Activated T-cell treated with anti-CD3 and anti-CD28 coated beads for 24 hours (primary cell): ENCODE measurements at places on chromosomes 1 and 21.

DNA sequence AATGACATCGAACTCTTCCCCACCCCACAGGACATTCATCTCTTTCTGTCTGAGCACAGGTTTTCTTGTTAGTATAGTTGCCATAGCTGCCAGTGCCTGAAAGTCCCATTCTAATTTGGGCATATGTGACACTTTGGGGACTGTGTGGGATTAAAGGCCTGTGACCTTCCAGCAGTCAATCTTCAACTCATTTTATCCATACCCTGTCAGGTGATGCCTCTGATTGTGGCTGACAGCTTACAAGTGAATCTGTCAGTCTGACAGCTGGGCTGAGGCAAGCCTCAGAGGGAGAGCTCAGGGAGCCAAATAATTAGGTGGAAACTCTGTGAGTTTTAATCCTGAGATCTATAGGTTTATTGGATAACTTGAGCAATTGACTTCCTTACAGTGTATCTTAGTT, 29.6 kb downstream of the ZCCHC17 start:
- no peak for DNase-seq

- DNase-seq: no peak
These were observed 136.8 kb upstream of the SPAG17 start for GRCh38 chr1:118321840-118322239.

DNA sequence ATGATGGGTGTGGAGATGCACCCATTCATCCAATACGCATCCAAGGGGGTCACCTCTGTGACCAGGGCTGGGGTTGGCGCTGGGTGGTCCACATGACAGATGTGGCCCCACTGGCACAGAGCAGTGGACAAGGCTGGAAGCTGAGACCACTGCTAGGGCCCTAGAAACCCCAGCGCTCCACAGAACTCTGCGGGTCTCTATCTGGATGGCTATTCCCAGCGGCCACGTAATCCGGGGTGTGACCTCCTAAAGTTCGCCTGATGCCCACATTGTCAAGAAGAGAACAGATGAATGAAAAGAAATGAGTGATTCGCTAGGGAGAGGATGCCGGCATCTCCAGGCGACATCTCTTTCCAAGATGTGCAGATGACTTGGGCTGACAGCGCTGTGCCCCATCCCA, 55.2 kb downstream of the PRDM15 start:
- no peak for DNase-seq

DNA sequence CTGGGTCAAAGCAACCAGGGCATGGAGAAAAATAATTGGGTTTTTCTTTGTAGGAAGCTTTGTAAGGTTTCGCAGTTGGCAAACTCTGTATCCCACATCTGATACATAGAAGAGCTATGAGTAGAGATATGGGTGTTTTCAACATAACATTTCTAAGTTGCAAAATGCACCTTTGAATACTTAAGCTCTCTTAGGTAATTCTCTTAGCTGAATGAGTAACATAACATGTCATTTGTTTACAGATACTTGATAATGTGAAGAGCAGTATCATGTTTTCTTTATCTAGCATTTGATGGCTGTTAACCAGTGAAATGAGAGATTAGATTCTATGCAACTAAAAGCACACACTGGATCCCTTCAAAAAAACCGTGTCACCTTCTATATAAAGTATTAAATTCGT, 21.6 kb downstream of the RAVER2 start:
- no peak for DNase-seq

DNA sequence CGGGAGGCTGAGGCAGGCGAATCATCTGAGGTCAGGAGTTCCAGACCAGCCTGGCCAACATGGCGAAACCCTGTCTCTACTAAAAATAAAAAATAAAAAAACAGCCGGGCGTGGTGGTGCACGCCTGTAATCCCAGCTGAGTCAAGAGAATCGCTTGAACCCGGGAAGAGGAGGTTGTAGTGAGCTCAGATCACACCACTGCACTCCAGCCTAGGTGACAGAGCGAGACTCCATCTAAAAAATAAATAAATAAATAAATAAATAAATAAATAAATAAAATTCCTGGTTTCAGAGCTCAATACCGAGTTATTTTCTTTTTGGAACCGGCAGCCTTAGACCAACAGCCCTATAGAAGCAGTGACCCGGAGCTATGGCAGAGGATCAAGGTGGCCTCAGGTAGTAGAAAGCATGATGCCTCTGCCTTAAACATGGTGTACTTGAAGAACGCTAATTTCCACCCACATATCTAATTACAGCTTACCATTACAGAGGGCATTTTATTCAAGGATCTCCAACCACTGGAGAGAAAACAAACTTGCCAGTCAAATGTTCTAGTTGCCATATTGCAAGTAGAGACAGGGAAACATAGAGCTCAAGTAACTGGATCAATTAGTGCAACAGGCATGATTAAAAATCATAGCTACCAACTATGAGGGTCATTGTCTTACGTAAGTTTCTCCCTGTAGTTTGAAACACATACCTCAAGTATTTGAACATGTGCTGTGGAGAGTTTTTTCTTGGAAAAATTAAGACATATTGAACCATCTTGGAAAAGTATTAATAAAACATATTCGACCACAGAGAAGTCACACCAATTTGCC, 2.0 kb upstream of the ENAH start:
- DNase-seq: no peak

GRCh38 chr1:70554341-70554740, 143.3 kb downstream of the CTH start:
- DNase-seq: no peak

DNA sequence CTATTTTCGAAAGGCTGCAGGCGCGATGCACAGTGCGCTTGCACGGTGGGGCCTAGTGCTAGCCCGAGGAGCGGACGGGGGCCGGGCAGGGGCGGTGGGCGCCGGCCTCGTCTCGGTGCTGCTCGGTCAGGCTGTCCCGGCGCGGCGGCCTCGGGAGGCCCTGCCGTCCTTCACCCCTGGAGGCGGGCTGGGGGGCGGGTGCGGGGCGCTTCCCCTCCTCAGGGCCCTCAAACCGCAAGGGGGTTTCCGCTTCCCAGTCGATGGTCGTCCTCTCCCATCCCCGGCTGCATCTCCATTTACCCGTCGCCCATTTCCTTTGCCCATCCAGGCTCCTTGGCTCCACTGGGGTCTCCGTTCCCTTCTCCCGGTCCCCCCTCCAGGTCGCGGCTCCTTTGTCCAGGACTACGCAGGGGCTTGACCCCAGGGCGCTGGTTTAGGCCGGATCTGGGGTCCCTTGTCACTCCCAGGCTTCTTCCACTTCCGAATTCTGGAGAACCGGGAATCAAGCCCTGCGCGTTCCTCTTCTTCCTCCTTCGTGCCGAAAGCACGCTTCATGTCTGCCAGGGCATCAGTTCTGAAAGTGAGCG, 196.3 kb upstream of the LMO4 start:
- DNase-seq: no peak

DNA sequence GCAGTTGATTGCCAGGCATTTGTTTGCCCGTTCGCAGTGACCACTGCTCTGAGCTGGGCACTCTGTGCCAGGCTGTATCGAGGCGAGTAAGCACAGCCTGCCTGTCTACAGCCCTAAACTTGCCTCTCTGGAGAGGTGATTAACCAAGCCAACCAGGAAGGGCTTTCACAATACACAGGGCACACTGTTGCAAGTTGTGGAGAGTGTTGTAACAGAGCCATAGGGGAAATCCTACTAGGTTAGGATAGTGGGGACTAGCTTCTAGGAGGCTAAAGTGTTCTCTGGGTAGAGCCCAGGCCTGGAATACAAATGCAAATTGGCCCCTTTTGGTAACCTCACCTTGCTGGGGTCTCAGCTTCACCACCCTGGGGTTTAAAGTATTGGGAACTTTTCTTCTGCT, 23.8 kb downstream of the PRDM2 start:
- no peak for DNase-seq

GRCh38 chr1:20928146-20928545, 141.0 kb upstream of the HP1BP3 start:
- DNase-seq: no peak

DNA sequence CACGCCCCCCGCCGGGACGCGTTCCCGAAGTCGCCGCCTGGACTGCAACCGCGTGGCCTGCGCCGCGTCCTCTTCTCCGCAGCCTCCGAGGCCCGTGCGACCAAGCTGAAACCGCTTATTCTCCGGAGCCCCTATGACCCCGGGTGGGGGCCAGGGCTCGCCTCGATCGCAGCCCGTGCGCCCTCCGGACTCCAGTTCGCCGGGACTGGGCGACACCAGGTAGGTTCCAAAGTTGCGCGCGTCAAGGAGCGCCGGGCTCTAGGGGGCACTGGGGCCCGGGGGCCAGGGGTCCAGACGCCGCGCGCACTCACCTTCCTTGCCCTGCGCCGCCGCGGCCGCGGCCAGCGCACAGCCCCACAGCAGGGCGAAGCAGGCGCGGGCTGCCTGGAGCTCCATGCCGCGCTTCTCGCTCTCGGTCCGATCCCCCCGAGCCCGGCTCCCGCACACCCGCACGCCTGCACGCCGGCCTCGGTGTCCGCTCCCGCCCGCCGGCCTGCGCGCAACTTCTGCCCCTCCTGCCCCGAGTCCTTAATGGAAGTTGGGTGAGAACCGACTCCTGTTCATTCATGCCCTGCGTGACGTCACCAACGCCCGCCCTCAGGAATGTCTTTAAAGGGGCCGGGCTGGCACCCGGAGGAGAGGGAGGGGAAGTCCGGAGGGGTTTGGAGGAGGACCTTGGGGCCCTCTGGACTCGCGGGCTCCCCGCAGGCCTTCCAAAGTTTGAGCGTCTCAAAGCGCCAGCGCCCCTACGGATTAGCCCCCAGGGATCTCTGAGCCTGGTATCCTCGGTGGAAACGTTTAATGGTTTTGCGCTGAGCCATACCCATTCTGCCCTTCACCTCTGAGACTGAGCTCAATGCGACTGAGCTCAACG, at the start of gene EPHA2:
TSS of gene EPHA2 (minus strand) at position 533 of the 874 bp plus-strand sequence. CDS start at position 396, 137 bp downstream.
- DNase-seq: no peak

- DNase-seq: no peak
These were observed 138.8 kb upstream of the RUNX3 start for GRCh38 chr1:25068829-25069228.

DNA sequence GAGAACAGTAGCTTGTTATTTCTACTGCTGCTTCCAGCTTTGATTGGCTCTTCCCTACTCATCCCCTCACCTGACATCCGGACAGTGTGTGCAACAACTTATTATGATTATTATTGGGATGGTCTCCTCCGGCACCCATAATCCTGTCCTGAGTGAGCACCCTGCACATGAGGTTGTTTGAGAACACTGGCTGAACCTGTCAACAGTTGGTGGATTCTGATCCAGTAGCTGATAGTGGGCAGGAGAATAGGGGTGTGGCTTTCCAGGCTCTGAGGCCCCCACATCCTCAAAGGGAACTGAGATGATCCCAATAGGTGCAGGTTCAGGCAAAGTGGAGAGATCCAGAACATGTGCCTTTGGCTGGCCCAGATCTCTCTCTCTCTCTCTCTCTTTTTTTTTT, 60.5 kb downstream of the RUNX1 start:
- no peak for DNase-seq

DNA sequence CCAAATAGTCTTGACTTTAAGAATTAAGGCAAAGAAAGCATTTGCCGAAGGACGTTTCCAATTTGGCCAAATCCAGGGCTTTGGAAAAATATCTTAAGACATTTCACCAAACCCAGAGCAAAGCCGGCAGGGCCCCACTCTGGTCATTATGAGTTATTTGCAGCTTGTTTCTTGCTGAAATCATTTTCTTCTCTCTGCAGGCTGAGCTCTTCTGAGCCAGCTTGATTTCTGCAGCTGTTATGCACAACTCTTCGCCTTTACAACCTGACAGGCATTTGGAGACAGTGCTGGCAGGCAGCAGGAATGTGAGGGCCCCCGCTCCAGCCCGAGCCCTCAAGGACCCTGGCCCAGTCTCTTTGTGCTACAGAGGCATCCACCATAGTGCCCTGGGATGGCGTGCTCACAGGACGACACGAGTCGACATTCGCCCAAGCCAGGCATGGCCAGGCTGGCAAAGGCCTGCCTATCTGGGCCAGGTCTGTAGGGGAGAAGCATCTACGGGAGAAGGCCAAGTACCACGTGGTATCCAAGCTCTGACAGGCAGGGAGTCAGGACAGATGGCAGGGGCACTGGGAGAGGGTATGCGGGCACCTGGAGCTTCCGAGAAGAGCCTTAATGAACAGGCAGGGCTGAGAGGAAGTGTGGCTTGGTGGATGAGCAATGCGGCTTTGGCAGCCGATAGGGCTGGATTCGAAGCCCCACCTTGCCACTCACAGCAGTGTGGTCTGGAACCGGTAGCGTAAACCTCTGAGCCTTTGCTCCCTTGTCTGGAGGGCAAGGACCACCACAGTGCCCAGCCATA, 32.3 kb downstream of the SYF2 start:
- no peak for DNase-seq

GRCh38 chr21:37710546-37711285, 205.5 kb downstream of the KCNJ6 start:
- no peak for DNase-seq

GRCh38 chr1:242788771-242789170, 264.3 kb upstream of the PLD5 start:
- DNase-seq: no peak

- DNase-seq: no peak
These were observed 22.6 kb downstream of the PLEKHM2 start for GRCh38 chr1:15706751-15707150.

GRCh38 chr1:46437723-46438122, 43.6 kb downstream of the FAAH start:
- no peak for DNase-seq

DNA sequence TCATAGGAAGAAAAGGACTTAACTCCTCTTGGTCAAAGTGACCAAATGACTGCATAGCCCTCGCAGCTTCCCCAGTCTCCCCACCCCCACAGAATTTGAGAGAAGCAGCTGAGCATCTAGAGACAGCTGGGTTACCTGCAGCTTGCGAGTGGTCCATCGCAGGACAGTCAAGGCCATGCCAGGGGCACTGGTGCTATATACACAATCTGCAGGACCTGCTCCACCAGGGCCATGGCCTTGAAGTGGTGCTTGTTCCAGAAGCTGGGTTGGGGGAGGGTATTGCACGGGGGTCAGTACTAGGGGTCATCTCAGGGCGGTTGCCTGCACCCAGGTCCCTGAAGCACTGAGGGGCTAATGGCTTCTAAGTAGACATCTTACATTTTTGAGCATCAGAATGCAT, 10.4 kb downstream of the MRTO4 start:
- no peak for DNase-seq

GRCh38 chr21:41764558-41765419, 2.1 kb downstream of the RIPK4 start:
- no peak for DNase-seq

GRCh38 chr21:31136891-31137290, 98.6 kb upstream of the KRTAP19-8 start:
- no peak for DNase-seq

DNA sequence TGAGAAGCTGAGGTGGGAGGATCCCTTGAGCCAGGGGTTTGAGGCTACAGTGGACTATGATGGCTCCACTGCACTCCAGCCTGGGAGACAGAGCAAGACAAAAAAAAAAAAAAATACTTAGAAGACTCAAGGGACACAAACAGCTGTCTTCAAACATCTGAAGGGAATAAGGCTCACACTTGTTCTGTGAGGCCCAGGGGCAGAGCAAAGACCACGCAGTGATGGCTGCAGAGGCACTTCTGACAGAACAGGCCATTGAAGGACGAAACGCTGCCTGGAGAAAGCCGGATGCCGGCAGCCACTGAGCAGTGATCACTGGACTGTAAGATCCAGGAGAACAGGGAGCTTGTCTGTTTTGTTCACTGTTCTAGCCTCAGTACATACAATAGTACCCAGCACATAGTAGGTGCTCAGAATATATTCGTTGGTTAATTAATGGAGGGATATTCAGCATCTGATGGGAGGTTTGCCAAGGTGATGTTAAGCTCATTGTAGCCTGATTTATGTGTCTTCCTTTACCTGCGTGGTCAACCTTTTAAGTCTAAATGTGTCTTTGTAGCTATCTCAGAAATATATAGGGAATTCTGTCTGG, 12.1 kb upstream of the NDC1 start:
- DNase-seq: no peak

- no peak for DNase-seq
These were observed 1.3 kb downstream of the COL24A1 start for GRCh38 chr1:86155051-86155806.
